CD8-positive, alpha-beta memory T cell (primary cell): ENCODE measurements at places on chromosomes 2 and 18.

- no peak for DNase-seq
Observed at GRCh38 chr18:6119761-6120160, 224.4 kb upstream of the TMEM200C start.

- no peak for DNase-seq
Observed at GRCh38 chr2:83826577-83826976, 632.5 kb downstream of the SUCLG1 start.

DNA sequence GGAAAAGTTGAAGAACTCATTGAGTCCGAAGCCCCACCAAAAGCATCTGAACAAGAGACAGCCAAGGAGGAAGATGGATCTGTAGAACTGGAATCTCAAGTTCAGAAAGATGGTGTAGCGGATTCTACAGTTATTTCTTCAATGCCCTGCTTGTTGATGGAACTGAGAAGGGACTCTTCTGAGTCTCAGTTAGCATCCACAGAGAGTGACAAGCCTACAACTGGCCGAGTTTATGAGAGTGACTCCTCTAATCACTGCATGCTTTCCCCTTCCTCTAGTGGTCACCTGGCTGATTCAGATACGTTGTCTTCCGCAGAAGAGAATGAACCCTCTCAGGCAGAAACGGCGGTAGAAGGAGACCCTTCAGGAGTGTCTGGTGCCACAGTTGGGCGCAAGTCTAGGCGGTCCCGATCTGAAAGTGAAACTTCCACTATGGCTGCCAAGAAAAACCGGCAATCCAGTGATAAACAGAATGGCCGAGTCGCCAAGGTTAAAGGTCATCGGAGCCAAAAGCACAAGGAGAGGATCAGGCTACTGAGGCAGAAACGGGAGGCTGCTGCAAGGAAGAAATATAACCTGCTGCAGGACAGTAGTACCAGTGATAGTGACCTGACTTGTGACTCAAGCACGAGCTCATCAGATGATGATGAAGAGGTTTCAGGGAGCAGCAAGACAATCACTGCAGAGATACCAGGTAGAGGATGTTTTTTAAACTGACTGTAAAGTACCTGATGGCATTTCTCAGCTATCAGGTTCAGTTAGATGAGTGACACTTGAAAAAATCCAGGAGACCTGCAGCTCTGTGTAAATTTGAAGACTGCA, 111.9 kb downstream of the HAUS1 start:
- no peak for DNase-seq

DNA sequence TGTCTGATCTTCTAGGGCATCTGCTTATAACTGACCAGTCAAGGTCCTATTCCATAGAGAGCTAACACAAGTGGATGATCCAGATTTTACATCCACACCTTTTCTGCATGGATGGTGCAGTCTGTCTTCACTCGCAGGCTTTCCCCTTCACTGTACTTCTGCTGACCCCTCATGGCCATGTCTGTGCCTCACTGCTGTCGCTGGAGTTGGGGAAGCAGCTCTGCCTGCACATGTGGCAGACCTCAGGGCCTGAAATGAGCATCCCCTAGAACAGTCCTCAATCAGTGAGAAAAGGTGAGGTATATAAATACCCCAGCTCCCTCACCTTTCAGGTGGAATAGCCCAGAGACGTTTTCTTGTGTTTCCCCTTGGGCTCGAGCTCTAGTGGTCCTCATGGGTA, 233.8 kb downstream of the ANKRD36B start:
- no peak for DNase-seq

DNA sequence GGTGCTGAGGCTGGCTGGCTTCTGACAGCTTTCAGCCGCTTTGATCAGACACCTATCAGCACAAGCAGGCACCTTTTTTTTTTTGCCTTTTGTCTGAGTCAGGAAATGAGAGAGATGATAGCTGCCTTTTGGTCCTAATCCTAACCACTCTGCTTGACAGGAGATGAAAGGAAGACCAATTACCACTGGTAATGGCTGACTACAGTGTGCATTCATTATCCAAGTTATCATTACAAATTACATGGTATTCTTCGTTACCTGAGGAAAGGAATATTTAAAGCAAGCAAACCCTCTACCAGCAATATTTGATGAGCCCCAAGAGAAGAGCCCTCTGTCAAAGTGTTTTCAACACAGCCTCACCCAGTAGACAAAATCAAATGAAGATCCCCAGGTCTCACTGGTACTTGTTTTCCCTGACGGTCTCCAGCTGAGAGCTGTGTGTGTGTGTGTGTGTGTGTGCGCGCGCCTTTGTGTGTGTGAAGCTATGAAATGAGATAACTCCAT, 925.7 kb downstream of the DCDC2C start:
- DNase-seq, result no peak

DNA sequence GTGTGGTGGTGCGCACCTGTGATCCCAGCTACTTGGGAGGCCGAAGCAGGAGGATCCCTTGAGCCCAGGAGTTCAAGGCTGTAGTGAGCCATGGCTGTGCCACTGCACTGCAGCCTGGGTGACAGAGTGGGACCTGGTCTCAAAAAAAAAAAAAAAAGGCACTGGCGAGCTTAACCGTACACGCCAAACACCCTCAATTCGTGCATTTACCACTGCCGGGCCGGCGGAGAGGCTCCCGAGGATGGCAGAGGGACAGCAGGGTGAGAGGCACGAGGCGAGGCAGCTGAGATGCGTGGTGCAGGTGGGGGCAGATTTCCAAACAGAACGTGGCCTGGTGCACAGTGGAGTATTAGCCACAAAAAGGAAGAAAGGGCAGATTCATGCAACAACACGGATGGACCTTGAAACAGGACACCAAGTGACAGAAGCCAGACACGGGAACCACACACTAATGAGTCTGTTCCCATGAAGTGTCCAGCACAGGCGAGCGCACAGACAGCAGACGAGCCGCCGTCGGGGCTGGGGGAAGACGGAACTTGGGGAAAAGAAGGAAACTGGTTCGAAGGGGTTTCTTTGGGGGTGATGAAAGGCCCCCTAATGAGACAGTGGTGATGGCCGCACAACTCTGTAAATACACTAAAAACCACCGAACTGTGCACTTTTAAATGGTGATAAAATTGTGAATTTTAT, 27.4 kb downstream of the SLC66A2 start:
- no peak for DNase-seq

GRCh38 chr2:126971481-126972278, 73.0 kb downstream of the TEX51 start:
- DNase-seq, result peak; percentile 51

DNA sequence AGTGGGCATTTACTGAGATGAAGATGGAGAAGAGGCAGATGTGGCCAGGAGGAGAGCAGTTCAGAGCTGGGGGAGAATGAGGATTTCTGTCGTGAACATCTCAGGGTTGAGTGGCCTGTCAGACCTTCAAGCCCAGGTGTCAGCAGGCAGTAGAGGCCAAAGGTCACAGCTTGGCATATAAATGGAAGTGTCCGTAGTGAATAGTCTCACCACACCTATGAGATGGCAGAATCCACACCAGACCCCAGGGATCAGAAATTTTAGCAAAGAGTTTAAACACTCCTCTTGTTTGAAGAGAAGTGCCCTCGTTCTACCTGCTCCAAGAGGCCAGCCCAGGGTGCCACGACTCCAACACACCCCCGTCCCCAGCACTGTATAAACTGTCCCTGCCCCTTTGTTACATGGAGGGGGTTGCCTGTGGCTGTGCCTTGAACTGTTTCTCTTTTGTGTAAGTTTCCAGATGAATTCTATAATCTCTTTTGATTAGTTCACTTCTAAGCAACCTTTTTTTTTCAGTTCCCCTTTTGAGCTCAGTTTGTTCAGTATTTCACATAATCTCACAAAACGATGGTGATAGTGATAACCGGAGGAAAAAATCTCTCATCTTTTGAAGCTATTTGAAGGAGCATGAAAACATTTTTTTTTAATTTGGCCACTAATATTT, 69.0 kb upstream of the TTC39C start:
- no peak for DNase-seq

DNA sequence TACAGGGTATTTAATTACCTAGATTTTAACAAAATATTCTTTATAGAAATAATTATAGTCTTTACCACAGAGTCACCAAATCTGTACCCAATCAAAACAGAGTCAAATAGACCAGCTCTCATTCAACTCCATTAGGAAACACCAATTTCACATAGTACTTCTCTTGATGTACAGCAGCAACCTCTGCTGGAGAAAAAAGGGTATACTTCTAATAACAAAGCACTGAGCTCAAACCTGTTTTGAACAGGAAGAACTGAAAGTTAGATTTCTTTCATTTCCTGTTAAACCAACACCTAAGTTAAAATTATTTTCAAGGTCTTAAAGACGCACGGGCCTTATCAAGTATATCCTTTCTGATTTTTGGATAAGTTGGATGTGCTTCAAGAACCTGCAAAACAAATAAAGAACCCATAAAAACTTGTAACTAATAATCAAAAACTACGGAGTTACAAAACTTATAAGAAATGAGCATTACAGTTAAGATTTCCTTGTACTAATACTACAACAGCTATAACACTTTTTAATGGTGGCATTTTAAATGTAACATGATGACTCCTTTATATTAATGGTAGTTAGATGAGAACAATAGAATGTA, 79.0 kb downstream of the TTC21B start:
- DNase-seq, result no peak

GRCh38 chr2:169005080-169005598, 26.0 kb downstream of the ABCB11 start:
- no peak for DNase-seq

DNA sequence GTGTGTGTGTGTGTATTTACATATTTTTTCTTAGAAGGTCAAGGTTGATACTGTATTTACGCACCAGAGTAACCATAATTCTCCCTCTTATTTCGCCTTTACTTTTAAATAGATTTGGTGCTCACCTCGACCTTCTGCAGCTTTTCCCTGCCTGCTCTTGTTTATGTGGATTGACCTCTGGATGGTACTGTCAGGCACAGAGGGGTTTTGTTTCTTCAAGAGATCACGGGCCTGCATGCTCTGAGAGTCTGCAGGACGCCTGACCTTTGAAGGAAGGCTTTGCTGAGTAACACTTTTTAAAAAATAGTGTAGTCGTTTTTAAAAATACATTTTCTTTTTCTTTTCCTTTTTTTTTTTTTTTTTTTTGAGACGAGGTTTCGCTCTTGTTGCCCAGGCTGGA, 18.1 kb upstream of the EFHD1 start:
- no peak for DNase-seq

- no peak for DNase-seq
Observed at GRCh38 chr2:110958346-110959119, 162.2 kb upstream of the BCL2L11 start.

DNA sequence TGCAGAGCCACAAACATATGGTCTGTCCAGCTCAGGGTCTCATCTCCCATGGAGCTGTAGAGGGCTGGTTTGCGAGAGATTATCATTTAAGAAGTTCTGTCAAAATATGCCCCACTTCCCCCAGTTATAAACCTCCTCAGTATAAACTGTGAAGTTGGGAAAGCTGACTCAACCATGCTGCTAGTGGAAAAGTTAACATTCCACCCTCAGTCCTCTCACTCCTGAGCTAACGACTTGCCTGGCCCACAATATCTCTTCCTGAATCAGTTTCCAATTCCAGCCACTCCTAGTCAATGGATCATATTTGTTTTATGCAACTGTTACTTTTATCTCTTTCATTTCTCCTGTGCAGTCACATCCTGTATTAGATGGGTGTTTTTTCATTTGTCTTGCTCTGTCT, 326.2 kb downstream of the SETBP1 start:
- DNase-seq, result no peak

- no peak for DNase-seq
Observed at GRCh38 chr2:181005809-181006208, 25.4 kb downstream of the UBE2E3 start.

GRCh38 chr2:222840060-222840802, 20.6 kb upstream of the ACSL3 start:
- DNase-seq, result no peak

DNA sequence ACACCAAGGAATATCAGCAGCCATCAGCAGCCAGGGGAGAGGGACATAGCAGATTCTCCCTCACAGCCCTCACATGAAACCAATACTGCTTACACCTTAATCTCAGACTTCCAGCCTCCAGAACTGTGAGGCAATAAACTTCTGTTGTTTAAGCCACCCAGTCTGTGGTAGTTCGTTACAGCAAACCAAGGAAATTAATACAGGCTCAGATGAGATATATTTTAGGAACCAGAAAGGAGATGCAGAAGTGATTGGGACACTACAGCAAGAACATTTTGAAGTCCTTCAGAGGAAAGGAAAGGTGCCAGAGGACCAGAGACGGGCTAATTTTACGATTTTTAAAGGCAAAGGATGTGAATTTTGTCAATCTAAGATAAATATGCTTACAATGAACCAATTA, 60.6 kb downstream of the IKZF2 start:
- no peak for DNase-seq

- DNase-seq, result no peak
Observed at GRCh38 chr2:84031312-84032050, 427.6 kb downstream of the SUCLG1 start.
